Activated naive CD8-positive, alpha-beta T cell treated with anti-CD3 and anti-CD28 coated beads, Interleukin-2, amount 10 ng/mL, durations not matched to agents 7 days and 5 days (primary cell): ENCODE measurements at places on chromosomes 7 and 10. TPM values are rescaled to one million over a fixed set of nuclear protein-coding genes. Genes with fewer than 3 reads are reported as not detected.

PARG gene
- 34.2 TPM for total RNA-seq

DNA sequence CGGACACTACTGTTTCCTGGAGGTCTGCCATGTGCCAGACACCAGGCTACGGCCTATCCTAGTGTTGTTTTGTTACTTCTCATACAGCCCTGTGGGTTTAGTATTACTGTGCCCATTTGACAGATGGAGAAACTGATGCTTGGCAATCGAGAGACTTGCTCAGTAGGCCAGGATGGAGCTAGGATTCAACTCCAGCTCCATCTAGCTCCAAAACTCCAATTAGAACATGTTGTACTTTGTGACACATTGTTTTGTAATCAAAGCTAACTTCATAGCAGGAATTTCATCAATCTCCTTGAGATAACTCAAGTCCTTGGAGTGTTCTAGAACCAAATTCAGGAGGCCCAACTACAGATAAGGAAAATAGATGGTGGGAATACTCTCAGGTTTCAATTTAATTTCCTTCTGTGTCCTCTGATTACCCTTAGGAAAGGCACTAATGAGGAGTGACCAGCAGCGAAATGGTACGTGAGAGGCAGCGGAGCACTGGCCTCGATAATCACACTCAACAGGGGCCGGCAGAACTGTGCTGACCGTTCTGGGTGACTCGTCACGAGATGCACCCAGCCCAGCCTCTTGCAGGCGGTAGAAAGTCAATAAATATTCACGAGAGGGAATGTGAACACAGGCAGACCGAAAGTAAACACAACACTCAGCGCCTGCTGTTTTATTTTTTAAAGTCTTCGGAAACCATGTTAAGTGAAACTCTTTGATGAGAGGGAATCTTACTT lies 269.6 kb upstream of the NEBL start:
- DNase-seq, result no peak

- DNase-seq, result no peak
Observed at GRCh38 chr7:156554488-156554887, 86.1 kb upstream of the RNF32 start.

- DNase-seq, result no peak
Observed at GRCh38 chr10:6171881-6172695, 30.6 kb upstream of the PFKFB3 start.
